ENCODE measurements at places on chromosomes 13 and 19.
A peak's percentile ranks its signal among the peaks of the same experiment; 100 is the strongest.

- DNase-seq = no peak
These were observed 21.9 kb downstream of the ONECUT3 start for GRCh38 chr19:1774989-1775772.

DNA sequence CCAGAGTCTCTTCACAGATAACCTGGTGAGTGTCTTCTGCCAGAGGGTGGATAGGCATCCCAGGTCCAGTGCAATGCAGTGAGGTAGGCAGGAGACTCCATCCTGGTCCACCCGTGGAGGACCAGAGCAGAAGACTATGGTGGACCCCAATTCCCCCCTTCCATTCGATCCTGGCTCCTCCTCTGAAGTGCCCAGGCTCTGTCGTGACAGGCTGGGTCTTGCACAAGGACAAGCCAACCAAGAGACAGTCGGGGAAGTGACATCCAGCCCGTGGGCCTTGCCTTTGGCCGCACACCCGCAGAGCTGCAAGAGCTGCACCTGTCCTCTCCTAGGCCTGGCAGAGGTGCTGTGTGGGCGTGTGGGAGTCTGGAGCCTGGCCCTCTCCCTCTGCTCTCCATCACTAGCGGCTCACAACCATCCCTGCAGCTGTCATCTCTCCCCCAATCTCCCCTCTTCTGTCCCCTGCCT, 3.1 kb downstream of the ZNF784 start:
- no peak for DNase-seq

DNA sequence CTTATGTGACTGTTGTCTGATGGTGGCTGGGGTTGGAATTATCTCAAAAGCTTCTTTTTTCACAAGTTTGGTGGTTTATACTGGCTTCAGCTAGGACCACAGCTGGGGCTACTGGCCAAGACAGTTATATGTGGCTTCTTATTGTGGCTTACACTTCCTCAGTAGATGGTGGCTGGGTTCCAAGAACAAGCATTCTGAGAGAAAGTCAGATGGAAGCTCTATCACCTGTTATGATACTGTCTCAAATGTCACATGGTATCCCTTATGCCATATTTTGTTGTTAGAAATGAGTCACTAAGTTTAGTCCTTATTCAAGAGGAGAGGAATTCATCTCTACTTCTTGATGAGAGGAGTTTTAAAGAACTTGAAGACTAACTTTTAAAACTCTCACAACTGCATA, 41.6 kb downstream of the NDFIP2 start:
- no peak for DNase-seq

DNA sequence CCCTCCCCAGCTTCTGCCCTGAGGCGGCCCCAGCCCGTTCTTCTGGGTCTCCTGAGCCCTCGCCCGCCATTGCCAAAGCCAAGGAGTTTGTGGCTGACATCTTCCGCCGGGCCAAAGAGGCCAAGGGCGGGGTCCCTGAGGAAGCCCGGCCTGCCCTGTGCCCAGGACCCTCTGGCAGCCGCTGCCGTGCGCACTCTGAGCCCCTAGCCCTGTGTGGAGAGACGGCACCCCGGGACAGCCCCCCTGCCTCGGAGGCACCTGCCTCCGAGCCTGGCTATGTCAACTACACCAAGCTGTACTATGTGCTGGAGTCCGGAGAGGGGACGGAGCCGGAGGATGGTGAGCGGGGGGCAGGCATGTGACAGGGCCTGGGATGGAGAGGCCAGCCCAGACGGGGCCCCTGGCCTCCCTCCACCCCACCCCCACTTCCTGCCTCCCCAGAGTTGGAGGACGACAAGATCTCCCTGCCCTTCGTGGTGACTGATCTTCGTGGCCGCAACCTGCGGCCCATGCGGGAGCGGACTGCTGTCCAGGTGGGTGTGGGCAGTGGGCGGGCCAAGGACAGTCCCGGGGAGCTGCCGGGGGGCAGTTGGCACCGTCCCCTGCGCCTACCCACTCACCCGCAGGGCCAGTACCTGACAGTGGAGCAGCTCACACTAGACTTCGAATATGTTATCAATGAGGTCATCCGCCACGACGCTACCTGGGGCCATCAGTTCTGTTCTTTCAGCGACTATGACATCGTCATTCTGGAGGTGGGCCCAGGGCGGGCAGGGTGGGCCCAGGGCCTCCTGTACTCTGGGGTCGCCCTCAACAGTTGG, 7.0 kb downstream of the DCAF15 start:
- DNase-seq = no peak

- DNase-seq = no peak
These were observed 36.0 kb upstream of the UBL3 start for GRCh38 chr13:29886446-29886845.

DNA sequence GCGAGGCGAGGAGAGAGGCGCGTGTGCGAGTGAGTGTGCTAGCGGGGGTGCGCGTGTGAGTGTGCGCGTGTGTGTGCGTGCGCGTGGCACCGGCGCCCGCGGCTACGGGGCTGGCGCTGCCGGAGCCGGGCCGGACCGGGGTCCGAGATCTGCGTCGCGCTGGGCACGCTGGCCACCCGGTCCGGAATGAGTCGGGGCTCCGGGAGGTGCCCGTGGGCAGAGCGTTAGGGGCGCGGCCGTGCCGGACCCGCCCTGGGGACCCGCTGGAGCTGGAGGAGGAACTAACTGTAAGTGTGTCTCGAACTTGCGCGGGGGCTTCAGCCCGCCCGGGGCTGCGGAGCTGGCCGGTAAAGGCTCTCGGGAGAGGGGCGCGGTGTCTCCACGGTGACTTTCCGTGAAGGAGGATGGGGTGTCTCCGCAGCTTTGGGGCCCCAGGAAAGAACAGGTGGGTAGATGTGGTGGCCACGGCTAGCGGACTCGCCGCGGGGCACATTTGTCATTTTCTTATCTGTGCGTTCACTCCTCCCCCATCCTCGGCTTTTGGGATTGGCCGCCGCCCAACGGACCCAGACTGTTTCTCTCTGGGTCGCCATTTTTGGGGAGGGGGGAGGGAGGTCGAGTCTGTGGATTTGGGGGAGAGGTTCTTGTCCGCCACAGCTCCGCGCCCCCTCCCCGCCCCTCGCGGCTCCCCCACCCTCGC, 10.1 kb upstream of the SOX1 start:
- DNase-seq = no peak

DNA sequence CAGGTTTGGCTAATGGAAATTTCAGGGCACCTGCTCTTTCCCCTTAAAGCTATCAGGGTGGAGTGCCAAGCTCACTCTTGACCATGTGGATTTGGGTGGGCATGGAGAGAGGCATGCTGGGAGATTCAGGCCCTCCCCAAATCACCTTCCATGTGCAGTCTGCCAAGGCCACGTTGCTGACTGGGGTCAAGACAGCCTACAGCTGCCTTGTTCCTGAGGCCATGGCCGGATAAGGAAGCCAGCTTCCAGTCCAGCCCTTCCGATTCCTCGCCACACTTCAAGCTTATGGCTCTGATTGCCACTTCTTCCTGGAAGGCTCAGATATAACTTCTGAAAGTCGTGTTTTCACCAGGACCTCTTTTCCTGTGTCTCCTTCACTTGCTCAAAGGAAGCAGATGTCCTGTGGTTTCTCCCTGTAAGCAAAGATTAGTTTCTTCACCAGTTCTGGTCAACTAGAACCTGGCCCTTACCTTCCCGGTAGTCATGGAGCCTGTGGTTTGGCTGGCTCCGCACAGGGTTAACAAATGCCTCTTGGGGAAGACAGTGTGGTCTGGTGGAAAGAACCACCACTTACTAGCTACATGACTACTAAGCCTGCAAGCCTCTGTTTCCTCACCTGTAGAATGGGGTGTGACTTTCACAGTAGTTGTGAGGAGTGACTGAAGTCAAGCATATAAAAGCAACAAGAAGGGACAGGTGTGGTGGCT, 16.1 kb upstream of the TPT1 start:
- DNase-seq = no peak

GRCh38 chr19:47036097-47036651, 12.2 kb downstream of the TMEM160 start:
- no peak for DNase-seq

DNA sequence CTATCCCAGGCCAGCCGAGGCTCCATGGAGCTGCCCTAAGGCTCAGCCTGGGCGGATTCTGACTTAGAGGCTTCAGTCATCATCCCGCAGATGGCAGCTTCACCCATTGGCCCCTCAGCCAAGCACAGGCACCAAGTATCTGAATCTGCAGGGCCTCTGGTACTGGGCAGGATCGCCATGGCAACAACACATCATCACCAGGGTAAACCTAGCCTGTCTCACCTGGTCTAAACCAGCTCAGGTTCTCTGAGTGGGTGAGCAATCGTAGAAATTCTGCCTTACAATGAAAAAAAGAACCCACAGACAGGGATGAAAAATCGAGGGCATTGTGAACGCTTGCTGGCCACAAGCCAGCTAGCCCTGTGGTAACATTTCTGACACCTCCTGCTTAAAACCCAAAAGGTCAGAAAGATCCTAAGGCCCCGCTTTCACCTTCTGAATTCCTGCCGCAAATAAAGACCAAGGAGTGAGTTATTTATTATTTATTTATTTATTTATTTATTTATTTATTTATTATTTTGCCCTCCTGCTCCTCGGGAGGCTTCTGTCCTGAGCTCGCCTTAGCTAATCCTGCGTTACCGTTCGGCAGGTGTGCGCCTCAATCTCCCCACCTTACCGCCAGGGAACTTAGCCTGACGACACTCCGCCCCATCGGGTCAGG, 12.0 kb upstream of the CEACAM21 start:
- DNase-seq = no peak

GRCh38 chr19:2166741-2167738, 3.3 kb downstream of the DOT1L start:
- no peak for DNase-seq

DNA sequence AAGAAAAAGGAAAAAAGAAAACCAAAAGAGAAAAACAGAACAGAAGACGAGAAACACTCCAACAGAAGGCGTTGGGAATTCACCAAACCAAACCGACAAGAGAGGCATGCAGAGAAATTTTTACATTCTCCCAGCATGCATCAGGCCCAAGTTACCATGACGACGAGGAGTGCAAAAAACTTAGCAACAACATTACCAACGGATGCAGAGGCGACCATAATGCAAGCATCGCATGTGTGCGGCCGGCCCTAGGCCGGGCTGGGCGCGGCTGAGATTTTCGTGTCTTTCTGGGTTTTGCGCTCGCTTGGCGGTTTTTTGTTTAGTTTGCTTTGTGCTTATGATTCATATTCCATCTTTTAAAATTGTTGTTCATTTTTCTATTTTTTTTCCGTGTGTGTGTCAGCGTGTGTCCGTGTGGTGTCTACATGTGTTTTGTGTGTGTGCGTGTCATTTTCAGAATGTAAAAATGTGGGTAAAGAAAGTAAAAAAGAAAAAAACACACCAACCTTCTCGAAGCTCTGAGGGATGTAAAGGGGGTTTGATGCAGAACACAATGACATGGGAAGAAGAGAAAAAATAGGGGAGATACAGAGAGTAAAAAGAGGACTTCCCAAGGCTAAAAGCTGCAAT, 84.9 kb downstream of the PTPRS start:
- no peak for DNase-seq

DNA sequence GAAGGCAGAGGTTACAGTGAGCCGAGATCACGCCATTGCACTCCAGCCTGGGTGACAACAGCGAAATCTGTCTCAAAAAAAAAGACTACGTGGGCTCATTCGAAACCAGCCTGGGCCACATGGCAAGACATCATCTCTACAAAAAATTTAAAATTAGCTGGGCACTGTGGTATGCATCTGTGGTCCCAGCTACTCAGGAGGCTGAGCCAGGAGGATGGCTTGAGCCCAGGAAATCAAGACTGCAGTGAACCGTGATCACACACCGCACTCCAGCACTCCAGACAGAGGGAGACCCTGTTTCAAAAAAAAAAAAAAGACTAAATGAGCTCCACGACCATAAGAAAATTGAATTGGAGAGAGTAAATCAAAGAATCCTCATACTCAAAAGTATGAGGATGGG, 53.1 kb downstream of the SLC7A1 start:
- DNase-seq = no peak

- DNase-seq = no peak
These were observed 431.7 kb downstream of the LMO7 start for GRCh38 chr13:76067850-76068249.

DNA sequence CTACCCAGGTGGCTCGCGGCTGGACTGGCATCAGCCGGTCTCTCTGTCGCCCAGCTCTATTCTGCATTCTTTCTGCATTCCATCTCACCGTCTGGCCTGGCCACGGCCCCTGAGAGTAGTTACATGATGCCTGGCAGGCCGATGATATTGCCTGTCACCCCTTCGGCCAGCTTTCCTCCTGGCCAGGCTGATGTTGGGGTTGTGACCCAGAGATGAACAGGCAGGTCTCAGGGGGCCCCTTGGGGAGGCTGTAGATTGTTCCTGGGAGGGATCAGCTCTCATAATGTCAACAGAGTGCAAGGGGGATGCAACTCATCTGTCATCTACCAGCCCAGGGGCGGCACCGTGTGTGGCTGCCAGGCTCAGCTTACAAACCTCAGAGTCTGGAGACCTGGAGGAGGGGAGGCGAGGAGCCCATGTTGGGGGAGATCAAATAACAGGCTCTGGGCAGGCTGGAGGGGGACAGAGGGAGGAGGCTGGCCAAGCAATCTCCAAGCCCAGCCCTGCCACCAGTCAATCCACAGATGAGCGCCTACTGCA, 13.6 kb upstream of the FBXO17 start:
- DNase-seq = peak; percentile 12

DNA sequence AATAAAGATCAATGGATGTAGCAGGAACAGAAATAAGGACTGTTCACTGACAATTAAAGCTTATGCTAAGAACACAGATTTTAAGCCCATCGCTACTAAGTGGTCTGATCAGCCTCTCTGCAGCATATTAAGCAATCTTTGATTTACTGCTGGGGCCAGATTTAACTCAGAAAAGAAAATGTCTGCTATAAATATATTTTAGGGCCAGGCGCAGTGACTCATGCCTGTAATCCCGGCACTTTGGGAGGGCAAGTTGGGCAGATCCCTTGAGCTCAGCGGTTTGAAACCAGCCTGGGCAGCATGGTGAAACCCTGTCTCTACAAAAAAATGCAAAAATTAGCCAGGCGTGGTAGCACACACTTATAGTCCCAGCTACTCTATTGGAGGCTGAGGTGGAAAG, 43.0 kb downstream of the METTL21C start:
- DNase-seq = no peak

DNA sequence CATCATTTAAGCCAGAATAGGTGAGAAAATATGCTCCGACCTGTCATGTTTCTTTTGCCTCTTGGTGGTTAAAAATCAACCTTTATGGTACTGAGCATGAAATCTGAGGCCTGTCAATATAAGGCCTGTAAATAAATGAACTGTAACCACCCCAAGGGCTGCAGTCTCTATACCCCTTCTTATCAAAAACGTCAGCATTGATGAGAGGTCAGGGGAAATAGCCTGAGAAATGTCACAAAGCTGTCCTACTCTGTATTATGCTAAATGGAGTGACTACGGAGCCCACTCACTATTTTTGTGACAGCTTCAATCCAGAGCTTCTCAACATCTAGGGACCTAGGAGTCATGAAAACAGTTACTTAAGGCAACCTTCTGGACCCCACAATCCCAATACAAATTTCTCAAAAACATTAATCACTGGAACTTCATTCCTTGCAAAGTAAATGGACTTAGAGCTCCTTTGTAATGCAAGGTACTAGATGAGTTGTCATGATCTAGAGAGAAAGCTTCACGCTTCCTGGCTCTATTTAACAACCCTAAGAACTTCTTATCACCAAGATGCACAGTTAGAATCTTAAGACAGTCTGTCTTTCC, 2.7 kb upstream of the RAP2A start:
- DNase-seq = no peak
